Body of pancreas (tissue), 4 donors: ENCODE measurements at places on chromosomes 3 and 15.
A peak's percentile ranks its signal among the peaks of the same experiment; 100 is the strongest.

DNA sequence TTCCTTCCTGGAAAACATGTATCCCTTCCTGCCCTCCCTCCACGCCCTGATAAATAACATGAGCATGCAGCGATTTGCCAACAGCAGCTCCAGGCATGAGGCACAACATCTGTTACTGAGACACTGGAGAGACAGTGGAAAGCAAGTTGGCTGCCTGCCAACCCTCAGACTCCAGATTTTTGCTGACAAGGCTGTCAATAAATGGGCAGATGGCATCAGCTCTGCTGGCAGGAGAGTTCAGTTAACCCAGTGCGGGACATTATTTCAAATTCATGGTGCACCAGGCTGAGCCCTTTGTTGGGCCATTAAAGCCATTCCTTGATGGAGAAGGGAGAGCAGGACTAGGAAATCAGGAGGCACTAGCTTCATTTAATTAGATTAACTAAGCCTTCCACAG is 293.3 kb downstream of the MEX3B start:
- peak; percentile 13 for DNase-seq

GRCh38 chr3:85377115-85377514 is 418.3 kb downstream of the CADM2 start:
- no peak for DNase-seq

DNA sequence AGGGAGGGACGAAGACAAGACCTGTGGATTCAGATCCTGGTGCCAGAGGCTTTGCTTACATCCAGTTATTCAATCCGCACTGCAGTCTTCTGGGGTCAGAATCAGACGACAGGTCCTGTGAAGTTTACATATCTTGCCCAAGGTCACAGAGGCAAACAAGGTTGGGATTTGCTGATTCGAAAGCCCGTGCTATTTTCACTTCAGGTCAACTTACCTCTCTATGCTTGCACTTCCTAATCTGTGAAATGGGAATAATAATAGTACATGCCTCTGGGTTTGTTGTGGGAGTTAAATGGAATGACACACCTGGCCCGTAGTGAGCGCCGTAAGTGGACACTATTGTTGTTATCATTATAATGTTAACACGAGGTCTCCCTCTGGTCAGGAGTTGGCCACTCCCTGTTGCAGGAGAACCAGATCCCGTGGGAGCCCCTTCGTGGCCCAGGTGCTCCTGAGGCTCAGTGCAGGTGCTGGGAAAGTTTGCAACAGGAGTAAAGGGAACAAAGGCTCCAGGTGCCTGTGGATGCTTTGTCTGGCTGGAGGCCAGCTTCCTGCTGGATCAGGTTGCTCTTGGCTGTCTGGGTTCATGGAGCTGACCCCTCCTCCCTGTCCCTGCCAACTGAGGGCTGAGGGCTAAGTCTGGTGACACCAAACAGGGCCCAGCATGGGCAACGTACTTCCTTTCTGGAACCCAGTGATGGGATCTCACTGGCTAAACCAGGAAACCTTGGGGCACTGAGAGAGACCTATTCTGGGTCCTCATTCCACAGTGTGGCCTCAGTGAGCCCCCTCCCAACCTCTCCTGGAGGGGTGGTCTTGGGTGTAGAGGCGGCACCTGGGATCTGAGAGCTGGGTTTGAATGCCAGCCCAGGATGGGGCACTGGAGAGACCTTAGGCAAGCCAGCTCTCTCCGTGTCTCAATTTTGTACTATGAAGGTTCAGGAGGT is 40.1 kb upstream of the SEMA4B start:
- DNase-seq = peak; percentile 92

DNA sequence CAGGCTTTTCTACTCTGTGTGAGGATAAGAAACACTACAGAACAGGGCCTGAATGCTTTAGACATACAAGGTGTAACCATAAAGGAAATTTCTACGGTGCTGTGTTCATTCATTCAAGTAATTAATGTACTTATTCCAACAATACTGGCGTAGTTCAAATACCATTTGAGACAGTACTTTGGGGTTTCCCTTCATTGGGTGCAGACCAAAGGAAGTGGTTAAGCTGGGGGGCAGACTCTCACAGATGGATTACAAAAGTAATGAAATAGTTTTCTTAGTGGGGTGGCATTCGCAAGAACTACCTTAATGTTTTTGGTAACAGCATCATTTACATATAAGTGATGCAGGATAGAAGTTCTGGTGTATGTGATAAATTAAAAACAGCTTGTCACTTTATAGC is 65.9 kb downstream of the BTD start:
- DNase-seq = no peak

- DNase-seq = no peak
These were observed 319.8 kb upstream of the LRRFIP2 start for GRCh38 chr3:37494216-37494615.
